ENCODE measurements at places on chromosomes 7 and 10.

DNA sequence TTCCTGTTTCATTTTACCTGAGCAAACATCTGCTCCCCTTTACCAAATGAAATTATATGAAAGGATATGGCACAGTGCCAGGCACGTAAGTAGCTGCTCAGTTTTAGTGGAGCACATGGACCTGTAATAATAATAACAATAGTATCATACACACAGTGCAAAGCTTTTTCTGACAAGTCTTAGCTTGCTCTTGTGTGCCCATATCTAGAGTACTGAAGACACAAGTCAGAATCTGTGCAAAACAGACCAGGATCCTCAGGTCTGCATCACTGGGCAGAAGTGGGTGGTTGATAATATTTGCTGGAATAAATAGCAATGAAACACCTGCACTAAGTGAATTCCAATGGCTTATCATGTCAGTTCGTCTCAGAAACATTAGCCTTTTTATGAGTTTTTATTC, 85.5 kb upstream of the DKK1 start:
- DNase-seq: no peak

DNA sequence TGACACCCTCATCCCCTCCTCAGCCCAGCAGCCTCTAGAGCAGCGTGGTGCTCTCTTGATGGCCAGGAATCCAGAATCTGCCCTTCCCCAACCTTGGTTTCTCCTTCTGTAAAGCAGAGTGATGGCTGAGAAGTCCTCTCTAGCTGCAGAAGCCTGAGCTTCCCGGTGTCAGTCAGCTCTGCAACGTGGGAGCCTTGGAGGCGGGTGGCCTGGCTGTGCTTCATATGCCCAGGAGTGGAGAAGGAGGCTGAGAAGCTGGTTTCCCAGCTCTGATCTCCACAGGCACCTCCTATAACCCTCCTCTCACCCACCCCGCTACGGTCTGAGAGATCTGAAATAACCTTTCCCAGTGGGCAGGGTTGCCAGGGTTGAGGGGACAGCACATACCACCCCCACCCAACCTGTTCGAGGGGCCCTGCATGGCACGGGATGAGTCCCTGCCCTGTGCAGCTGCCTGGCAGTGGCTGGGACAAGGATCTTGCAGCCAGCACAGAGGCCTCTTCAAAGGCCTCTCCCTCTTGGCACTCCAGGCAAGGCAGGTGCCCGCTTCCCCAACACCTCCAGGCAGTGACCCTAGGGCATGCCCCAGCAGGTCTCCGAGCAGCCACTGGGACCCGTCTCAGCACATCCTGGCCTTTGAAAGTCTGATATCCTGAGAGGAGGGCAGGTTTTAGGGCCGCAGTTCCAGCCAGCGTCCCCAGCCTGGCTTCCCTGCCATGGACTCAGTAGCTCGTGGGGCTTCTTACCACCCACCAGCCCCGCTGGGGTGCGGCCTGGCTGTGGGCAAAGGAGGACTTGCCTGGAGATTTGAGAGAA, 18.3 kb upstream of the SLC29A3 start:
- no peak for DNase-seq

DNA sequence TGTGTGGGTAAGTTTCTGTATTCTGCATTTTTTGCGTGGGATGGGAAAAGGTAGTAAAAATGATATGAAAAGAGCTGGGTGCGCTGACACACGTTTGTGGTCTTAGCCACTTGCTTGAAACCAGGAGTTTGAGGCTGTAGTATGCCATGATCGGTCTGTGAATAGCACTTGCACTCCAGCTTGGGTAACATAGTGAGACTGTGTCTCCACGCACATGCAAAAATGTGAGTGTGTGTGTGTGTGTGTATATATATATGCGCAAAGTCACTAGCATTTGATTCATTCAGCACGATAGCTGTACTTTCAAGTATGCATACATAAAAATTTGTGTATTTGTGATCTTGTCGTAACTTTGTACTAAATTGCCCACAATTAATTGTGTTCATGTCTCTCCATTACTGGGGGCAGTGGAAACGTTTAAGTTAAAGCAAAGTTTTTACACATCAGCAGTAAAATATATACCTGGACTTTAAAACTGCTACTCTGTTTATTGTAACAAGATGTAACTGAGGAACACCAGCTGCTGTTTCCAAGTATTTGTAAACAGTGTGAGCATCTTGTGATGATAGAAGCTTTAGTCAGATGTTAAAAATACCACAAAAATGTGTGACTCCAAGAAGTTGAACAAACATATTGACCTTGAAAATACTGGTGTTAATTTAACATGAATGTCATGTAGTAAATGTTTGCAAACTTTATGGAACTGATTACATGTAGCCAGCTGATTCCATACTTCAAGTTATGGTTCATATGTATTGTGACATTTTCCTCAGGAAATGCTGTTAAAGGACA, 1.6 kb downstream of the ZRANB1 start:
- DNase-seq: no peak

DNA sequence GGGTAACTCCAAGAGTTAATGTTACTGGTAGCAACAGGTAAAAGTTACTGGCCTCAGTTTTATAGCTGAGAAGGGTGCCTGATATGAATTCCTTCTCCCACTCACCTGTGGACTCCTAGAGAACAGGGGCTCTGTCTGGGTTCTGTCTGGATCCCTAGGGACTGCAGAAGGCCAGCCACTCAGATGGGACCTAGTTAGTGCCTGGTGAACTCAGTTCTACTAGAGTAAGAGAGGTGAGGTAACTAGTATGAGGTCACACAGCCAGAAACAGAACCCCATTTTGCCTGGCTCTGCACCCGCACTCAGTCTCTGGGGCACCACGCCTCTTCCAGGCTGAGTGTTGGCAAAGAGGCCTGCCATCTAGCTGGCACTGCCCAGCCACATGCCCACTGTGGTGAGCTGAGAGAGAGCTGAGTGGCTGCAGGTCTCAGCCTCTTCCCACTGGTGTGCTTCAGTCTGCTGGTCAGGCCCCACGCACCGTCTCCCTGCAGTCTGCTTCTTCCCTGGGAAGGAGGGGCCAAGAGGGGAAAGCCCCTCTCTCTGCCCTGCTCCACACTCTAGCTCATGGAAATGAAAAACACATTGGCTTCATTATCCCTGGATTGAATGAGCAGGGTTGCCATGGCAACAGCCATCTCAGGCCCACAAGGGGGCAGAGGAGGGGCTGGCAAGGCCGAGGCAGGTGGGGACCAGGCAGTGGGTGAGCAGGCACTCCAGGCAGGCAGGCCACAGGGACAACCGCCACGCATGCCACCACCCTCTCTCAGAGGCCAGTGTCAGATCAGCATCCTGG, 110.6 kb downstream of the ZMIZ1 start:
- no peak for DNase-seq

DNA sequence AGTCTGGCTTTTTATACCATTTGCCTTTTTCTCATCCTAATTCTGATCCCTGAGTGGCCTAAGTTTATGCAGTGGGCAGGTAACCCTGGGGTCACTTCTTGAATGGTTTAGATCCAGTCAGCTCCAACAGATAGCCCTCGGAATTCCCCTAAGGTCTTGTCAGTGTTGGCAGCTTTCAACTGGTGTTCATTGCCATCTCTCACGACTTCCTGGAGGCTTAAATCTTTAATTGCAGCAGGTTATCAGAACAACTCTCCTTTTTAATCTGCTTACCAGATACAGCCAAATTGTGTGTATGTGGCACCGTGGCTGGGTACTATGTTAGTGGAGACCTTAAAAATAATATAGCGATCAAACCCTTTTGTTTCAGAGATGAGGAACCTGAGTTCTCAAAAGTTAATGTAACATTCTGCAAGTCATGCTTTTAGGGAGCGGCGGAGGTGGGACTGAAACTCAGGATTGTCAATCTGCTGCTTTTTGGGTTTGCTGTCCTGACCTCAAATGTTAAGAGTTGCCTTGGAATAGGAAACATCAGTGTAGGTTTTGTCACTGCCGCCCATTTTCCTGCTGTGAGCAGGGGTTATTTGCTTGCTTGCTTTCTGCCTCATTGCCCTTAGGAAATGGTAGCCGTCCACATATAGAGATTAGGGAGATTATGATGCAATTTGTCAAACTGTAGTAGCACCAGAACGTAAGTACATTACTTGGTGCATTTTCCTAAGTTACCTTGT, 818 bp downstream of the DLD start:
- DNase-seq: no peak

DNA sequence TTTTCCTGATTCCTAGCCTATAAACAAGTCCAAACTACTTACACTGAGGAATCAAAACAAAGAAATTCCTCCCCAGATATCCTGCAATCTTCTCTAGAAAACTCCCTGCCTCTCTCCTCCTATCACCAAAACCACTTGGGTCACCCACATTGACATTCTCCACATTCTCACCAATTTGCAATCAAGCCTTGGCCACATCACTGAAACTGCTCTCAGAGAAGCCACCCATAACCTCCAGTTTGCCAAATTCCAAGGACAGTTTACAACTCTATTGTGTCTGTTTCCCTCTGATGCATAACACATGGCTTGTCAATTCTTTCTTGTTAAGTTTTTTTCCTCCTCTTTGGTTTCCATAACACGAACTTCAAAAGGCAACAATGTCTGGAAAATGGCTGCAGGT, 233.5 kb downstream of the XPNPEP1 start:
- no peak for DNase-seq

GRCh38 chr10:11119843-11120242, 102.2 kb downstream of the CELF2 start:
- DNase-seq: no peak

DNA sequence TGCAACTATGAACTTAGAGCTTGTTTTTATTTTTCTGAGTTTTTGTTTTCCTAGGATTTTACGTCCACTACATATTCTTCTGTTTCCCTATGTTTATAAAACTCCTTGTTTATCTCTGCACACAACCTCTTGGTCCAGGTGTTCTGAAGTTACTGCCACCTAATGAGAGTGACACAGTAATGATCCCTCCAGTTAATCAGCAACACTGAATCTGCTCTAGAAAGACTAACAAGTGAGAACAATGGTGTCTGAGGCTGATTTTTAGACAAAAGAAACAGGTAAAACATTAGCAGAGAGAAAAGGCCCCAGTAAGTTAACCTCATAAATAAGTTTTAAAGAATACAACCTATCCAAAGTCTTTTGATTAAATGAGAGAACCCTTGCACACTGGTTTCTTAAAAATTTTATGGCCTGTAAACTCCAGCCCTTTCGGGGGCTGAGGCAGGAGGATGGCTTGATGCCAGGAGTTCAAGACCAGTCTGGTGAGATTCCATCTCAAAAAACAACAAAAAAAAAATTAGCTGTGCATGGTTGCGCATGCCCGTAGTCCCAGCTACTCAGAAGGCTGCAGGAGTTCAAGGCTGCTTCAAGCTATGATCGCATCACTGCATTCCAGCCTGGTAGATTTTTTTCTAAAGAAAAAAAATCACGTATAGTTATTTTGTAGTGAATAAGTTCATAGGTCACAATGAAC, 397.6 kb downstream of the MAGI2 start:
- DNase-seq: no peak

GRCh38 chr10:75600833-75601232, 169.4 kb downstream of the LRMDA start:
- DNase-seq: no peak

- DNase-seq: no peak
These were observed 8.4 kb upstream of the SEPTIN7 start for GRCh38 chr7:35792472-35792871.

DNA sequence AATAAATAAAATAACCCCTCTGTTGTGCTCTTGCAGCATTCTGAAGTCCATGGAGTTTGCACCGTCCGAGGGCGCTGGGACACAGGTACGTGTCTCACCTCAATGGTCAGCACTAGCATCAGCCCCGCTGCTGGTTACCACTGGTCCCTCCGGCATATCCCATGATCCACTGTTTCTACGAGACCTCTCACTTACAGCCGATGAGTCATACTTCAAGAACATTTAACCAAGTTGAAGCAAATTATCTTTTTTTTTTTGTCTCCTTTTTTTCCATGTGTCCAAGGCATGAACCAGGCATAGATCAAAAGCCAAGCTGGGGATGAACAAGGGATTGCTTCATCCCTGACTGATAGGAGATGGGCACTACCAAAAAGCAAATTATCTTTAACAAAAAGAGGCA, 92.9 kb upstream of the SH2B2 start:
- DNase-seq: no peak

- no peak for DNase-seq
These were observed 827.8 kb downstream of the GRM8 start for GRCh38 chr7:126424985-126425384.

- no peak for DNase-seq
These were observed 197.9 kb downstream of the HDAC9 start for GRCh38 chr7:18693406-18693805.
